ENCODE measurements at places on chromosomes 7 and 10.

- DNase-seq, result no peak
Observed at GRCh38 chr7:10128748-10129147, 844.9 kb upstream of the PHF14 start.

DNA sequence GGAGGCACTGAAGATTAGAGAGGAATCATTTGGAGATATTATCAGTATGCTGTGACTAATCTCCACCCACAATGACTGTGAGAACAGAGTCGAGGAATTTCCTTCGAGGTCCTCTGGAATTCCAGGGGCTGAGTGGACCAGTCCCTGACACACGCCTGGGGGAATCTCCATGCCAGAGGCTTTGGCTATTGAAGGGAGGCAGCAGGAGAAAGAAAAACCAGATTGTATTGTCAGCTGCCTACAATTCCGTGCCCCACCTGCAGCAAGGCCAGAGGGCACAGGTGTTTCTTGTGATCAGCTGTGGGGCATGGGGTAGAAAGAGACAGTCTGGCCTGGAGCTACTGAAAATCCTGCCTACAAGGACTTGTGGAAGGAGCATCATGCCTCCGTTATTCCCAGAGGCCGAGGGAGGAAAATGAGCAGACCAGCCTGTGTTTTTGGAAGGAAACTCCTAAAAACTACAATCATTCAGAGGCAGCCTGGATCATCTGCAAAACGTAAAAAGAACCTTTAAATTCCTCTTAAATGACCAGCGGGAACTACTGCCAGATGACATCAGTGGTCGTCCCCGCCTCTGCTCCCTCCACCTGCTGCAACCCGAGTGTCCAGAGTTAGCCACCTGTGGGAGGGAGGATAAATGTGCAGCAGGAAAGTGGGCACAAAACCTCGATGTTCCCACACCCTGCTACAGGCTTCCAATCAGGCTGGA lies 25.4 kb upstream of the ANK3 start:
- DNase-seq, result no peak

- no peak for DNase-seq
Observed at GRCh38 chr7:88826222-88826621, 30.7 kb upstream of the TEX47 start.

- DNase-seq, result no peak
Observed at GRCh38 chr7:30817371-30817767, 46.2 kb downstream of the MINDY4 start.

DNA sequence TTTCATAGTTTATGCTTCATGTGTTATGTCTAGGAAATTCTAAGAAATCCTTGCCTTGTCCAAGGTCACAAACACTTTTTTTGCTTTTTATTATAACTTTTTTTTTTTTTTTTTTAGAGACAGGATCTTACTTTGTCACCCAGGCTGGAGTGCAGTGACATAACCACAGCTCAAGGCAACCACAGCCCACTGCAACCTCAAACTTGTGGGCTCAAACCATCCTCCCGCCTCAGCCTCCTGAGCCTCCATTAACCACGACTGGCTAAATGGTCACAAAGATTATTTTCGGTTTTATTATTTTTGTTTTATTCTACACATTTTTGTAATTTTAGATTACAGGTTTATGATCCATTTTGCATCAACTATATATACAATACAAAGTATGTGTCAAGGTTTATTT lies 7.1 kb upstream of the FAM204A start:
- no peak for DNase-seq

GRCh38 chr10:110278562-110279406 lies 25.9 kb downstream of the SMNDC1 start:
- DNase-seq, result no peak

- no peak for DNase-seq
Observed at GRCh38 chr7:55017841-55018240, 976 bp upstream of the EGFR start.

- DNase-seq, result peak; percentile 71
Observed at GRCh38 chr10:98045785-98046389, 15.5 kb upstream of the CRTAC1 start.

DNA sequence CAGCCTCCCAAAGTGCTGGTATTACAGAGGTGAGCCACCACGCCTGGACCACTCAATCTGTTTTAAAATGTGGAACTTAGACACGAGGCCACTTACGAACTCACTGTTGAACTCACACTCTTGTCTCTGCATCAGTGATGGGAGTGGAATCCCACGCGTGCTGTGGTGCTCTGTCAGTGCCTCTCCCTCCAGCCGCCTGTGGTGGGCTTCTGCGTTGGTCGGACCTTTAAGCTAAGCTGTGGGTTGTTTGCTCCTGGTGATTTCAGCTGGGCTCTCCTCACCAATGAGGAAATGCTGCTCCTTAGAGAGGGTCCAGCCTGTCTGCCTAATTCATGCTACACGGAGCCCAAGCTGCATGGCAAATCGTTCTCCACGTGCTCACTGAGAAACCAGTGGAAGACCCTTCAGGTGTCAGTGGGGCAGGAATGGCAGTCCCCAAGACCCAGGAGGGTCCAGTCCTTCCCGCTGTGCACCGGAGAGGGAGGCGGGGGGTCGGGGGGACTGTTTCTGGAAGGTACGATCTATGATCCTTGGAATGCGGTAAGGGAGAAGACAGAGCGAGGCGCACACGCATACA lies 17.9 kb upstream of the PRKAR1B start:
- no peak for DNase-seq
